ENCODE measurements at places on chromosomes 4 and X.
A peak's percentile ranks its signal among the peaks of the same experiment; 100 is the strongest.

DNA sequence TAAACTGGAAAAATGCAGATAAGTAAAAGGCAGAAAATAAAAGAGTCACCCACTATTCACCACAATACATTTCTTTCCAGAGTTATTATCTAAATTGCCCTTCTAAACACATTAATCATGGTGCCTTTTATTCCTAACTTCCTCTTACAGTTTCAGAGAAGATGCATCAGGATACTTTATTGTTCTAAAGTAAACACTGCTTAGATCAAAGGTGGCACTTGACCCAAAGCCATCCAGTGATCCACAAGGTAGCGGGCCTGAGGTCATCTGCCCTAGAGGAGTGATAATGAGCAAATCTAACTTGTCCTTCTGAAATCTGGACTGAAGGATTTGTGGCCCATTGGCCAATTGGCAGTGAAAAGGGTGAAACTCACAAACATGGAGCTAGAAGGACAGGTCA is 12.0 kb upstream of the TMEM154 start:
- no peak for DNase-seq

- DNase-seq: peak; percentile 29
Observed at GRCh38 chr4:74874753-74875367, 58.1 kb upstream of the PARM1 start.

GRCh38 chr4:123114915-123115756 is 192.7 kb upstream of the NUDT6 start:
- no peak for DNase-seq

DNA sequence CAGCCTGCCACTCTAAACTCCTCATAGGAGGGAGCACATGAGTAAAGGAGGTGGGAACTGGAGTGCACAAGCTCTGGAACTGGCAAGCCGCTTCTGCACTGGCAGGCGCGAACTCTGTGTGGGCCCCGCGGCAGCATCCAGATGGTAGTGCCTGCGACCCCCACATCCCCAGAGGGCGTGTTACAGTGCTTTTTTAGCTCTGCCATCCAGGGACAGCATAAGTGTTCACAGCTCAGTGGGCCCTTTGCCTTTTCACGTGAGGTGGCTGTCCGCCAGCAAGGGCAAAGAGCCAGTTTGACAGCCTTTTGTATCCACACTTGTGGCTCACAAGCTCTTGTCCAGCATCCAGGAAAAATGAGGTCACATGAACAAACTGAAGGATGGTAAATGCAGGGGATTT is 581.6 kb upstream of the DIAPH2 start:
- peak; percentile 15 for DNase-seq

DNA sequence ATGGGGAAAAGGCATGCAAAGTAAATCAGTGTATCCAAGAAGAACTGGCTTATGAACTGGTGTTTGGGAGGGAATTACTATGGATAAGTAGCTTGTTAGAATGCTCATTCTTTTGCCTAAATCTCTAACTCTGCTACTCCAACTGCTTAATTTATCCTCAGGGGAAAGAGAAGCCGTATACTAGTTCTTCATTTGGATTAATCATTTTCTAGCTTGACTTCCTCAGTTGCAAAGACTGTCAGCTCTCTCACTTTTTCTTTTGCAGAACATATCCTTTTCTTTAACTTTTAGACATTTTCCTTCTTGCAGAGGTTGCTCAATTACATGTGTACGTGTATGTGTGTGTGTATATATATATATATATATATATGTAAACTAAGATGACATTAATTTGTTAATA is 21.9 kb downstream of the GPRIN3 start:
- no peak for DNase-seq

GRCh38 chr4:85779165-85779564 is 304.2 kb downstream of the ARHGAP24 start:
- no peak for DNase-seq

DNA sequence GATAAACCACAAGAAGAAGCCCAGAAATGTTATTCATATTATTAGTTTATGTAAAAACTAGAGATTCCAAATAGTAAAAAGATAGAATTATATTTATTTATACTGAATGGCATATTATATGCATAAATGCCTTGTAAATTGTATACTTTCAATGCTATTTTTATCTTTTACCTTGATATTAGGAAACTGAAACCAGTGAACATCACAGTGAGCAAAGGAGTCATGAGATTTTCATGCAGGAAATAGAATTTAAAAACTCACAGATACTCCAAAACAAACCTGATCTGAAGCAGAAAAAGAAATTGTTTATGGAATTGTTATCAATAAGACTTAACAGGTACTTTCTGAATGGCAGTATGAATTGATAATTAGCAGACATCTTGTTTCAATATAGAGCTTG is 207.3 kb upstream of the CENPE start:
- DNase-seq: no peak

DNA sequence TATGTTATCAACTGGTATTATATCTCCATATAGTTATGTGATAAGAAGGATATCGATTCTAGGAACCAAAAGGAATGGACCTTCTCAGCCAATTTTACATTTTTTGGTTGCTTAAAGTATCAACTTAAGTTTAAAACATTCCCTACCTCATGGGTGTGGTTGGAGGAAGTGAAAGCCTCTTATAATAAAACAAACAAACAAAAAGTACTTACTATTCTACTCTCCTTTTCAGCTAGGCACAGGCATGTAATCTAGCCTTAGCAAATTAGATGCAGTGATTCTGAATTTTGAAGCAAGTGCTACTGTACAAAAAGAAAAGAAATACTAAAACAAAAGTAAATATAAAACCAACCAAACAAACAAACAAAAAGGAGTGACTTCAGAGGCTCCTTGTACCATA is 485.4 kb downstream of the C4orf33 start:
- DNase-seq: no peak
